ENCODE measurements at places on chromosomes 12 and 14. TPM values are rescaled to one million over a fixed set of nuclear protein-coding genes. Genes with fewer than 3 reads are reported as not detected.

DNA sequence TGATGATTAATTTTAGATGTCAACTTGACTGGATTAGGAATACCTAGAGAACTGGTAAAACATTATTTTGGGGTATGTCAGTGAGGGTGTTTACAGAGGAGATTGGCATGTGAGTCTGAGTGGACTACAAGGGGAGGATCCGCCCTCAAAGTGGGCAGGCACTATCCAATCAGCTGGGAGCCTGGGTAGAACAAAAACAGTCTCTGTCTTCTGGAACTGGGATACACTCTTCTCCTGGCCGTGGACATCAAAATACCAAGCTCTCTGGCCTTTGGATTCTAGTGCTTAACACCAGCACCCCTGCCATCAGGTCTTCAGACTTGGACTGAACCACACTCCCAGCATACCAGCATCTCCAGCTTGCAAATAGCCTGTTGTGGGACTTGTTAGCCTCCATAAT is 4.4 kb upstream of the SCAF11 start:
- DNase-seq: no peak

DNA sequence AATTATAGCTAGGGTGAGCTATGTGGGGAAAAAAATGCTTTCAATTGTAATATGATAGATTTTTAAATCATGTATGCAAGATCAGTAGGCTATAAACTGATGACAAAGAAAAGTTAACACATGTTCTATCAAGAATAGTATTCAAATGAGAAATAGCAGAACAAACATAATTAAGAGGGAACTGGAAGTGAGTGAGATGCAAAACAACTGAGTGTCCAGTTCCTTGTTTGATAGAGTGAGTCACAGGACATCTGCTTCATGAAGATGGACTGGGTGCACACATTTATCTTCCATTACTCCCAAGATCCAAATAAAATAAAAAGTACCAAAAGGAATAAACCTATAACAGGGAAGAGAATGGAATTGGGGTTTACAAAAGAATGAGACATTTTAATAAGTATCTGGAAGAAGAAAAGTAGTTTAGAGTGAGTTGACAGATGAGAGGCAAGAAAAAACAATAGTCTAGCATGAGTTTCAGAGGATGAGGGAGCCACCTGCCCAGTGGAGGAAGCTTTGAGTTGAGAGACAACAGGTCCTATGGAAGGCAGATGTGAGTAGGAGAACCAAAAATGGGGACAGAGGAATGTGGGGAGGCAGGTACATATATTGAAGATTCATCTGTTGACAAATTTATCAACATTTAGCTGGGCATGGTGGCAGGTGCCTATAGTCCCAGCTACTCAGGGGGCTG is 178.1 kb upstream of the ARHGAP5 start:
- no peak for DNase-seq

DNA sequence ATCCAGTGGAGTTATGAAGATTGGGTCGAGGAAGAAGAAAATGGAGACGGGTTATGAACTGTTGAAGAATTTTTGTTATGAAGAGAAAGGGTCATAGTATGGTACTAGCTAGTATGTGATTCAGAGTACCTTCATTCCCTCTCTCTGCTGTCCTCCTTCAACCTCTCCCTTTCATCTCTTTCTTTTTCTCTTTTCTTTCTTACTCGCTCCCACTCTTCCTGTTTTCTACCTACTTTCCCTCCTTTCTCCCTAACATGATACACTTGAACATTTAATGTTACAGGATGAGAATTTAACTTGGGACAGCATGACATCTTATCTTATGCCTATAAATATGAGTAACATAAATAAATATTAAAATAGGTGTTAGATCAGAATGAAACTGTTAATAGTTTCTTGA is 112.9 kb downstream of the CCDC91 start:
- DNase-seq: no peak

Gene CISTR
- not detected for polyA plus RNA-seq

Gene NOXRED1
- polyA plus RNA-seq: 0.45 TPM
